ENCODE measurements at places on chromosomes 6 and 20. TPM values are rescaled to one million over a fixed set of nuclear protein-coding genes. Genes with fewer than 3 reads are reported as not detected.

PTPRK gene
- total RNA-seq = 46.4 TPM

CST4 gene
- total RNA-seq = not detected

TBX18 gene
- 31.5 TPM for total RNA-seq

TSBP1 gene
- not detected for total RNA-seq
